Breast epithelium (tissue), 4 donors: ENCODE measurements at places on chromosomes 7 and 10. TPM values are rescaled to one million over a fixed set of nuclear protein-coding genes. Genes with fewer than 3 reads are reported as not detected.

DNA sequence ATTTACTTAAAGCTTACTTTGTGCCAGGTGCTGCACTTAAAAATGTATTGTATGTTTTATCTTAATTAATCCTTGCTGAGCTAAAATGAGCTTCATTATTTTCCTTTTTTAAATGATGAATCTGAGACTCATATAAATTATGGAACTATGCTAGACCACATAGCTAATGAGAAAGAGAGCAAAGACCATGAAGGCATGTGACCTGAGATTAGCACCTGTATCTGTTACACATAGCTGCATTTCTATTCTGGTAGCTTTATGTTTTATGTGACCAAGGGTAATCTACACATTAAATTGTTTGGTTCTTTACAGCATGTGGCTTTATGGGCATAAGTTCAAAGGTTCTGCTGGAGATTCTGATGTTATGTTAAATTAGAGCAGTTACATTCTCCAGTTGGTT is 839.1 kb upstream of the SORCS1 start:
- no peak for DNase-seq

DNA sequence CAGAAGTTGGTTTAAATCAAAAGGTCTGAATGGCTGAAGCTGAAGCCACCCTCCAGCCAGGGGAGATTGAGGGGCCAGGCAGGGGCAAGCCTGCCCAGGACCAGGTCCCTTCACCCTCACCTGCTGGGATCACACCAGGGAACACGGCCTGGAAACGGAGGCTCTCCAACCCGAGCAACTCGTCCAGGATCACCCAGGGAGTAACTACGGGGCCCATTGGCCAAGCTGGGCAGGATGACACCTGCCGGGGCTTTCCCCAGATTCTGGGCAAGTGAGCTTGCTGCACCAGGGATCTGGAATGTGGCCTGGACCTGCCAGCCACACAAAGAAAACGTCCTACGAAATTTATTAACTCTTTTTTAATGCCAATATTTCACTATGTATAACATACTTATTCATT is 30.4 kb upstream of the PPP2R2D start:
- DNase-seq = no peak

GRCh38 chr7:142355328-142355727 is 97.5 kb upstream of the PRSS58 start:
- DNase-seq = no peak

- no peak for DNase-seq
Observed at GRCh38 chr10:109956454-109957091, 33.3 kb upstream of the XPNPEP1 start.

DNA sequence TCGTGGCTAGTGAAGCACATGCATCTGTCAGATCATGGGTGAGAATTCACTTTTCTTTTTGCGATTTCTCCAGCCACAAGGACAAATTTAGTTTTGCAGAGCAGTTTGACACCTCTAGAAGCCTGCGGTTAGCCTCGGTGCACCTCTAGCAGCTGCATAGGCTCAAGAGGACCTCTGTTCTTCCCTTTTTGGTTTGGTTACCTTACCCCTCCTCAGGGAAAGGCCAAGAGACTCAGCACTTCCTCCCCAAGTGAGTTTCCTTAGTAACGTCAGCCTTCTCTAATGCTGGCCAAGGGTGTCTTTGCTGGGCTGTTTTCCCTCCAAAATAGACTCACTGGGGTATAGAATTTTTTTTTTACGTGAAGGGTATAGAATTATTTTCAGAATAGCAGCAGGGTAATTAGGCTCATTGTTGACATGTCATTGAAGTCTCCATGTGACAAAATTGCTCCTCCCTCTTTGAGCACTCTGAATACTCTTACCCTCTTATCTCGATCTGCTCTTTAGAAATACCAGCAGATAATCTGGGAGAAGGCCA is 97.8 kb downstream of the AUTS2 start:
- no peak for DNase-seq

- peak; percentile 38 for DNase-seq
Observed at GRCh38 chr7:44313016-44313415, 12.4 kb downstream of the CAMK2B start.

DNA sequence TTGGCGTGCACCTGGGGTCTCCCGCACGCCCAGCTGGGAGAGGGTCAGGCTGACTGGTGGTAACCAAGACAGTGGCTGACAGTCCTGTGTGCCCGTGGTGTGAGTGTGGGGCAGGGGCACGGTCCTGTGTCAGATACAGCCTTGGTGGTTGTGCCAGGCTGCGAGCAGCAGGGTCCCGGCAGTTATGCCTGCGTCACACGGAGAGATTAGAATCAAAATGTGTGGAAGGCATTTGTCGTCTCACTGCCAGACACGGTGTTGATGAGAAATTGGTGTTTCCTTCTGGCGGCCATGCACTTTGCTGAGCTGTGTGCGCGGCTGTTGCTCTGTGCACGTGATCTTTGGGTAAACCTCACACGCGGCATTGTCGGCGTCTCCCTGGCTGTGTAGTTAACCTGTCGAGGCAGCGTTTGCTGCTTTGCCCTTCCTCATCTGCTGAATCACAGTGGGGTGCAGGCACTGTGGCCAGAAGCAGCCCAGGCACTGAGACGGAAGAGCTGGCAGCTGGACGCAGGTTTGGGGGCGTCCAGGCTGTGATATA is 87.7 kb downstream of the NKX6-2 start:
- peak; percentile 49 for DNase-seq

- no peak for DNase-seq
Observed at GRCh38 chr7:105815576-105815975, 60.8 kb downstream of the ATXN7L1 start.

GRCh38 chr10:4947039-4947634 is 16.1 kb upstream of the AKR1C1 start:
- DNase-seq = no peak

GRCh38 chr10:77111611-77112550 is 525.7 kb downstream of the KCNMA1 start:
- DNase-seq = no peak

GRCh38 chr7:30977896-30978564 is 14.3 kb downstream of the GHRHR start:
- no peak for DNase-seq

DNA sequence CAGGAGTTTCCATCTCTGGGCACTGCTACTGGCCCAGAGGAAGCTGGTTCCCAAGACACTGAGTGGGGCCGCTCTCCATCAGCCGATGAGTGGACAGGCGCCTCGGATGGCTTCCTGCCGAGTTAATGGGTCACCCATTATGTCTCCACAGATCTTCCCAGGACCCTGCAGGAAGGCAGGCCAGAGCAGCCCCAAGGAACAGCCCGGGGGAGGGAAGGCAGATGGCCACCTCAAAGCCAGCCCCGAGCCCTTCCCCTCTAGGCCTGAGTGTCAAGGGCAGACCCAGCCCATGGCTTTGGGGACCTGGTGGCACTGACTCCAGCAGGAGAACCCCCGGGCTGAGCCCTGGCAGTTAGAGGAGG is 3.4 kb upstream of the LFNG start:
- no peak for DNase-seq

- DNase-seq = no peak
Observed at GRCh38 chr10:69851306-69851705, 49.6 kb downstream of the COL13A1 start.

- no peak for DNase-seq
Observed at GRCh38 chr7:121697731-121698316, 175.1 kb upstream of the PTPRZ1 start.

DNA sequence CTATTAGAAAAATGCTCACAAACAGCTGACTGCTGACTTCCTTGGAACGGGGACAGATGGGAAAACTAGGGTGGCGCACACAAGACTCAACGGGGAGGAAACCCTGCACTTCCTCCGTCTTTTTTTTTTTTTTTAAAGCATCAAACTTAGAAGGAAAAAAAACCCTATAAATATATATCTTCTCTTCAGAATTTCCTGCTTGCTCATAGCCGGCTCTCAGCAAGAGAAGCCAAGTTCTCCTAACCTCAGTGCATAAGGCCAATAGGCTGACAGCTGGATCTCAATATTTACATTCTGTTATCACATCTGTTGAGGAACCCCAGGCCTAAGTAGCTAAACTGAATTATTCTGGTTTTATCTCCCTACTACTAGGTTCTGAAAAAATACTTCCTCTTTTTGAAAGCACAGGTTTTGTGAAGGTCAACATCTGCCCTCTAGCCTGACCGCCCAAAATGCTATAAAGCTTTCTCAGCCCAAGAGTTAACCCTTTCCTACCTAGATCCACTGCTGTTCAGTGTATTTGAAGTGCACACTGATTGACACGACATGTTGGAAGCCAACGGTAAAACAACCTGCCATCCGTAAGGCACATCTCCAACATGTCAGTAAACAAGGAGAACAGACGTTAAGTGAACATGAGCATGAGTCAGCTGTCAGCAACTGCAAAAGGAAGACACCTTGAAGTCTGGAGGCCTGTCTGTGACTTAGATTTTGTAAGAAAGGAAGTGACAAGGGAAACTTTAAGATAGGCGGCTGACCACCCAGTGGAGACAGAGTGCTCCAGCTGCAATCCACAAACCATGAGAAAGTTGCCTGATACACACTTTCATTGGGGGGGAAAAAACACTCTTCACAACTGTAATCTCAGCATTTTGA is 83.8 kb downstream of the EBLN1 start:
- no peak for DNase-seq

DNA sequence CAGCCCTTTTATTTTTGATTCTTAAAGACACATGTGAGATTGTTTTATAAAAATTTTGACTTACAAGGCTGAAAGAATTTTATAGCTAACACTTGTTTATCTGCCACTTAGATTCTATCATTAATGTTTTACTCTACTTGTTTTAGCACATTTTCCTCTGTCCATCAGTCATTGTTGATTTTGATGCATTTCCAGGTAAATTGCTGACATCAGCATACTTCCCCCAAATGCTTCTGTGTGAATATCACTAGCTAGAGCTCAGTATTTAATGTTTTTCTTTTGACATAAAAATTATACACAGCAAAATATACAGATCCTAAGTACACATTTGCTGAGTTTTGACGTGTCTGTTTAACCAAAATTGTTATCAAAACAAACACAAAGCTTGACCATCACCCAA is 43.0 kb downstream of the INPP5A start:
- no peak for DNase-seq

DNA sequence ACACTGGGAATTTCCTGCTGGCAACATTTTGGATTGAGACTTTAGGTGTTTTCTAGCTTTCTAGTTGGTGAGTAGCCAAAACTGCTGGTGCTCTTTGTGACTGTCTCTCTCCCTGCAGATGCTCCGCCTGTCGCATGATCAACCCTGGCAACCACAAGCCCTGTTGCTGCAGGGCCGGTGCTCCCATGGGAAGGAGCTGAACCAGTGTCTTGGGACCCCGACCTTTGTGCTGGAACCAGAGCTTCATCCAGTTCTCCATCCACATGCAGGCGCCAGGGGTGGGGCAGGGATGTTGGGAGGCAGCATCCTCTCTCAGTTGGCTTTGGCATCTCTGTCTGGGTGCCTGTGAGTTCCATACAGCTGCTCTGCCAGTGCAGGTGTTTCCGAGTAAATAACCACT is 306.2 kb upstream of the MKI67 start:
- DNase-seq = no peak

GRCh38 chr7:17207220-17207619 is 91.2 kb upstream of the AHR start:
- no peak for DNase-seq

GRCh38 chr10:26909753-26910152 is 49.0 kb upstream of the ABI1 start:
- DNase-seq = no peak

GRCh38 chr7:82057476-82057875 is 287.6 kb upstream of the HGF start:
- DNase-seq = no peak

DNA sequence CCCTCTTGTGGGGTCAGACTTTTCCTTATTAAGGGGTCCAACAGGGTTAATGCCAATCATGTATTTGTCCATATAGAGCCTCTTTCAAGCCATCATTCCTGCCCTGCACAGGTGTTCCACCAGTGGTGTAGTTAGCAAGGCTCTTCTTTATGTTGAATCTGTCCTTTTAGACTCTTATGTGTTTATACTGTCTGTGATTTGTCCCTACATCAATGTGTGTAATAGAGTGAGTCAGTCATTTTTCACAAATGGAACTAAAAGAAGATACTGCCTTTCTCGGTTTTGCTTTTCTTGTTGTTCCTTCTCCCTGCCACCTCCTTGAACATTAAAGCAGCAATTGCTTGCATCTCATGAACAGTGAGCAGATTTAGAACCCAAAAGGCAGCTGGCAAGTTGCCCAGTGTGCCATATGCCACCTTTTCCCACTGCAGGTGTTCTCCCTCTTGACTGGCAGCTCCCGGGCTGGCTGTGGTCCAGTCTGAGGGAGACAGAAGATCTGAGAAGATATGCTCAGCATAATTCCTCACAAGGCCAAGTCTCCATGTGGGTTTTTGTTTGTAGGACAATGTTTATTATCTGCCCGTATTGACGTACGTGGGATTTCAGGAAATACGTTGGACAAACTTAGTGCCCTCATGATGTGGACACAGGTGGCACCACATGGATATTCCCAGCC is 154.1 kb downstream of the LHFPL3 start:
- DNase-seq = no peak

TMEM130 gene
- total RNA-seq = 1.3 TPM

EBF3 gene
- total RNA-seq = 4.2 TPM

MEIG1 gene
- not detected for total RNA-seq

ENKUR gene
- not detected for total RNA-seq

CCDC172 gene
- not detected for total RNA-seq

GDF2 gene
- total RNA-seq = not detected

ZPBP gene
- not detected for total RNA-seq

MMP21 gene
- 0.33 TPM for total RNA-seq

PRKAR2B gene
- total RNA-seq = 252 TPM

MBLAC1 gene
- 2.7 TPM for total RNA-seq

SPAG6 gene
- not detected for total RNA-seq

TMEM196 gene
- not detected for total RNA-seq

SP8 gene
- not detected for total RNA-seq
